SW480 (cell line): ENCODE measurements at places on chromosomes 3 and 15.

- no peak for DNase-seq
Measured at GRCh38 chr3:52007291-52007690, 11.6 kb upstream of the RPL29 start.

DNA sequence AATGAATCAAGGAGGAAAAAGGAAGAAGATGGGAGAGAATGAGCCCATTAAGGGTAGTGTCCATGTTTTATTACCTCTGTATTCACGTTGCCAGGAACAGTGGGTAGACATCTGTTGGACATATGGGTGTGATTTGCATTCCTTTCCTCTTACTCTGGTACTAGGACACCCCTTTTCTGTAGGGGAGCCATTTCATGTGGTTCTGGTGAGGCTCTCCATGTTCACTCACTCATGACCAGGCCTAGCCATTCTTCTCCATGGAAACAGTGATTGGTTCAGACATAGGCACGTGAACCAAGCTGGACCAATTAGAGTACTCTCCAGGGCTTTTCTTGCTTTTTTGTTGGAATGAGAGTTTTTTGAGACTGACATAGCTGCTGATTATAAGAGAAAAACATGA is 39.6 kb upstream of the PDCD6IP start:
- DNase-seq: peak; percentile 51

DNA sequence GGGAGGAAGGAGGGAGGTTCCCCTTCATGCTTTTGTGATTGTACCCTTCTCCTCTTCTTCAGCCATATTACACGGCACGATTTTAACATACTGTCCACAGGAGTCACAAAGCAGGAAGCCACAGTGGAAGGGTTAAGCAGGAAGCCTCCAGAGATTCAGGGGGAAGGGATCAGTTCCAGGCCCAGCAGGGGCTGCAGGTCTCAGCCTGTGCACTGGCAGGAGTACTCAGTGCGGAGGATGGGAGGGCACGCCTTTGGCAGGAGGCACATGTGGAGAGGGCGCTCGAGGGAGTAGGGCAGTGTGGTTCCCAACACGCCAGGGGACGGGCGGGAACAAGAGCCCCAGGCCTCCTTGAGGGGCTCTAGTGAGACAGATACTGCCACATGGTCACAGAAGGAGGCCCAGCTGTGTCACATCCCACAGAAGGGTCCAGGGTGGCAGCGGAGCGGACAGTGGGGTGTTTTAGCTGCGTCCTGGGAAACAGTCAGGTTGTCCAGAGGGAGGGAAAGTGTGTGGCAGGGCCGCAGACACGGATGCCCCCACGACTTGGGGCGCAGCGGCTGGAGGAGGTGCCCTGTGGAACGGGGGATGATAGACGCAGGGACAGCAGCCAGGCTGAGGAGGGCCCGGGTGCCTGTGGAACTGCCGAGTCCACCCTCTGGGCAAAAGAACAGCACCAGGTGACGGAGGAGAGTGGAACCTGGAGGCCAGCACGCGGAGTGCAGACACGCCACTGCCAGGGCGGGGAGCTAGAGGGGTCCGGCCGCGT is 77.5 kb downstream of the CHSY1 start:
- DNase-seq: no peak

DNA sequence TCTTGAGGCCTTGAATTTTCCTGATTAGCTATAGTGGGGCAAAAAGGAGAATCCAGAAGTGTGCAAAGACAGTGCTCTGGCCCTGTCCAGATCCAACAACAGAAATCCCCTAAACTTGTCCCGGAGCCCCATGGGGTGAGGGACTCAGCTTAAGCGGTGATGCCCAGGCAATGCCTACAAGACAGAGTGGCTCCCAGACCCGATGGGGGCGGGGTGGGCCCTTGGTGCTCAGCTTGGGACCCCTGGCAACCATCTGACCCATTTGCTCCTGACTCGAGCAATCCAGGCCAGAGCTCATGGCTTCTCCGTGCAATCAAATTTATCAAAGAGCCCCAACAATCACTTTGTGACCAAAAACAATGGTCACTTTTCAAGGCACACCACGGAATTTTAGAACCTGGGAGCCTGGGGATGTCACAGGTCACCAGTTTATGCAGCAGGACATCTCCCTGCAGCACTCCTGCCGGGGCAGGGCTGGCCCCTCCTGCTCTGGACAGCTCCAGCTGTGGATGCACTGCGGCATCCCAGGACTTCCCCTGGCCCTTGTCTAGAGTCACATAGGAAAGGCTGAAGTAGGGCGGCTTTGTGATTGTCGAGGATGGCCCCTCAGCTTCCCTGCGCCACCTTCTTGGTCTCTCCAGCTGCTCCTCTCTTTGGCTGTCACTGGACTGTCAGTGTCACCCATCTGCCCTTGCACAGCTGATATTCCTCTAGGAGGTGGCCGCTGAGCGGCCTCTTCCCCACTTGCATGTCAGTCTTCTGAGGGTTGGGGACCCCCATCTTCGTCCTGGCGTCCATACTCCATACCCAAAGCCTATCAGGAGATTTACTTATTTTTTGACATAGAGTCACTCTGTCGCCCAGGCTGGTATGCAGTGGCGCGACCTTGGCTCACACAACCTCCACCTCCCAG is 28.4 kb downstream of the RGMA start:
- DNase-seq: no peak

DNA sequence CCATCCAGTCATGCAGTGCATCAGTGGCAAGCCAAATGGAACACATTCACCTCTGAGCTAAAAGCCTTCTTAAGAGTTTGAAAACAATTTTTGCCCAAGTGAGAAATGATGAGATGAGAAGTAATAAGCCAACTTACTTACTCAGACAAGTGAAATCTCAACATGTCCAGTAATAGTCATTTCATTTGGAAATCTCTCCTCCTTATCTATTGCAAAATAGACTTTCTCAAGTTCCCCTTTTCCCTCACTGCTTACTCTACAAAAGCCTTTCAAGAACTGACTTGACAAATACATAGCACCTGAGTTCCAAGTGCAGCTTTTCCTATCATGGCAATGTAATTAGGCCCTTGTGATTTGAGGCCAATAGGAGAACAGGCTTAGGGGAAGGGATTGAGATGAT is 282.3 kb downstream of the SLC9A9 start:
- DNase-seq: no peak

GRCh38 chr3:188841906-188842305 is 329.9 kb upstream of the TPRG1 start:
- no peak for DNase-seq

- DNase-seq: no peak
Measured at GRCh38 chr3:169758359-169758994, 6.4 kb downstream of the TERC start.

DNA sequence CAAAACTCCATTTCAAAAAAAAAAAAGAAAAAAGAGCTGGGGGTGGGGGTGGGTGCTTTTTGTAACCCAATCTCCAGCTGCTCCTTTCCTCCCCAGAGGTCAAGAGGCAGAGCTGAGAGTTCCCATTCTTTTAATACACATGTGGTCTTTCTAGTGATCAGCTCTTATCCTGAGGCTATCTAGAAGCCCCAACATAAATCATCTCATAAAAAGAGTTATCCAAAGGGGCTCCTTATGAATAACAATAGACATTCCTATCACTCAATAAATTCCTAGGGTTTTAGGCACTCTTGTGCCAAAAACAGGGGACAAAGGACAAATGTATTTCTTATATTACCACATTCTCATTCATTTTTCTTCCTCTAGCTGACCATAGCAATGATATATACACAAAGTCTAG is 25.1 kb upstream of the GAP43 start:
- no peak for DNase-seq

DNA sequence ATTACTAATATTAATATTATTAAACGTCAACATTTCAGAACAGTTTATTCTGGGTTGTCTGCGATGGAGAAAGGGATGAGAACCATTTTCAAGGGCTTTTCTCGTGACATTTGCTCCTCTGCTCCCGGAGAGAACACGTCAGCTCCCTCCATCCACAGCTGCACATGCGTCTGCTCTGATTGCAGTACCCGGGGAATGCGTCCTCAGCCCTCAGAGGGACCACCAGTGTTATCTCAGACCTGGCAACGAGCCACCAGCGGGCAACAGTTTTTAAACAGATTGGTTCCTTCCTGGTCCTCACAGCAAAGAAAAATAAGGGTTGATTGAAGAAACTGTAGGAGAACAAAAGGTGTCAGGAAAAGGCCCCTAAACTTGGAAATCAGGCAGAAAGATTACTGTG is 202.2 kb upstream of the ADAMTS9 start:
- no peak for DNase-seq

GRCh38 chr3:98500019-98500418 is 2.5 kb downstream of the OR5K2 start:
- no peak for DNase-seq

GRCh38 chr3:112744825-112745566 is 101.7 kb downstream of the CD200R1L start:
- DNase-seq: no peak

DNA sequence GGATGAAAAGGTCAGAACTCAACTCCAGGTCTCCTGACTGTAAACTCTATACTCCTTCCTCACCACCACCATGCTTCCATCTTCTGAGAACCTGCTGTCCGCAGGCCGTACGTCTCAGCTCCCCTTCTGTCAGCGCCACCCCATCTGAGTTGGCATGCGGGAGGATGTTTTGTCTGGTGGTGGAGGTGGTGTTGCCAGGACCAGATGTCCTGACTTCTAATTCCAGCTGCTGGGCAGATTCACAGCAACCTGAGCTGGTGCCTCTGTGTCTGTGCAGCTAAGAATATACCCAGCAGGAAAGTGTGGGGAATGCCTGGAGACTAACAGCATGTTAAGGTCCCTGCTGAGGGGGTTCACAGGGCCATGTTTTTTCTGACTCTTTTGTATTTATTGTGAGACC is 23.2 kb downstream of the PLA1A start:
- DNase-seq: no peak

GRCh38 chr3:45170096-45170495 is 23.9 kb upstream of the CDCP1 start:
- DNase-seq: no peak

DNA sequence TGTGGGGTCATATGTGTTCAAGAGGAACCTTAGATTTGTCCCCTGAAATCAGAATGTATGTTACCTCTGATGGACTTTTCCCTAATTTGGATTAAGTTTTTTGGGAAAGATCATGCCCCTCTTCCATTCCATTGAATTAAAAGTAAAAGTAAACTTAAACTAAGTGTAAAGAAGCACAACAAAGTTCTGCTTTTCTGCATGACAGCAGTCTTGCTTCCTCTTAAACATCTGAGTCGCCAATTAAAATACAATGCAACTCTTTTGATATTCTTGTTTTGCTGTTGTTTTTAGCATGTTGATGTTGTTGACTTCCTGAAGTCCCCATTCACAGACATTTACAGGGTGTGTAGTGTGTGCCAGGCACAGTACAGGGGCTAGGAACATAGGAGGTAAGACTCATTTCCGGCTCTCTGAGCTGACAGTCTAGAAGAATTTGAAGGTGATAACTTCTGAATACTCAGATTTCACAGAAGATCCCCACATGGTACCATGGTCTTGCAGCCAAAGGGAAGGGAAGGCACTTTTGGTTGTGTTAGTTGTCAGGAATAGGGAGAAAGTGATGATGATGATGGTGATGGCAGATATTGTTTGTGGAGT is 45.0 kb downstream of the USP13 start:
- DNase-seq: no peak

DNA sequence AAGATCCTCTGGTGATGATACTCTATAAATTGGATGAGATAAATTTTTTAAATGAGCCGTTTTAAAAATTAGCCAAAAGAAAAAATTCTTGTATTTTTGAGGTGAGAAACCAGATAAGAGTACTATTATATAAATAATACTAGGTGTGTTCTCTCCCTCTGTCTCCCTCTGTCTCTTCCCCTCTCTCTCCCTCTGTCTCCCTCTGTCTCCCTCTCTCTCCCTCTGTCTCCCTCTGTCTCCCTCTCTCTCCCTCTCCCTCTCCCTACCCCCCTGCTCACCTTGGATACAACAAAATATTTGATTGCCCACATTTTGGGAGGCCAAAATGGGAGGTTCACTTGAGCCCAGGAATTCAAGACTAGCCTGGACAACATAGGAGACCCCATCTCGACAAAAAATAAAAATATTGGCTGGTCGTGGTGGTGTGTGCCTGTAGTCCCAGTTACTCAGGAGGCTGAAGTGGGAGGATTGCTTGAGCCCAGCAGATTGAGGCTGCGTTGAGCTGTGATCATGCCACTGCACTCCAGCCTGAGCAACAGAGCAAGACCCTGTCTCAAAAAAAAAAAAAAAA is 168.5 kb downstream of the TCF12 start:
- DNase-seq: no peak

DNA sequence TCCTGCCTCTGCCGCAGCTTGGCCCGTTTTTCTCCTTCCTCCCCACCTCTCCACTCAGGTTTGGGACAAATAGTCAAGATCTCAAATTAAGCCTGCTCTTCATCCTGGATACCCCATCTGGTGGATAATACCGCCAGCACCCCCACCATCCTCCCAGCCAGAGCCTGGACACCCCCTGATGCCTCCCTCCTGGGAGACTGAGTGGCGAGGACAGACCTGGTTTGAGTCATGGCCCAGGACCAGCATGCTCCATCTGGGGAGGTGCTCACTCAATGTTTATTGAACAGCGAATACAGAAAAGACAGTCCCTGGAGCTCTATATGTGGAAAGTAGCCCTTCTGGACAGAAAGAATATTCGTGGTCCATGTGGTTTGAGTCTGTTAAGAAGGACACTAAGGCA is 23.3 kb downstream of the CTSH start:
- DNase-seq: no peak

DNA sequence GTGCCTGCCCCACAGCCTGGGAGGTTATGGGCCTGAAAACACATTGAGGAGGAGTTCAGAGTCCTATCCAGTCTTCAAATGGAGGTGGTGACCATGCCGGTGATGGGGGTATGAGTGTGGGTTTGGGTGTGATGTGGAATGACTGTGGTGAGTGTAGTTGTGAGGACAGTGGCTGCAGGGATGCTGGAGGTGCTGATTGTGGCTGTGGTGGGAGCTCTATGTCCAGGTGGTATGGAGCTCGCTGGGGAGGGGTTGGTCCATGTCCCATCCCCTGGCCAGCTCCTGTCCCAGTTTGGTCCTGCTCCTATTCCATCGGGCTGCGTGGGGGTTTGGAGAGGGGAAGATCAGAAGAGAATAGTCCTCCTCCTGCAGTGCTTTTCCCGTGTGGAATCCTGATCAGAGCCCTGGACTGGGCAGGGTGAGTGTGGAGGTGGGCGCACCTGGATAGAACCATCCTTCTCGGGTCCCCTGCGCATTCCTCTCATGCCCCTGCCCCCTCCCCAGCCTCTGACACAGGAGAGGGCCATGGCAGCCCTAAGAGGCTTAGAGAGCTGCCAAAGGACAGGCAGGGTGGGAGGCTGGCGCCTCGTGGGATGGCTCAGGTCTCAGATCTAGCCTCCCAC is 23.0 kb upstream of the GOLGA6C start:
- no peak for DNase-seq

DNA sequence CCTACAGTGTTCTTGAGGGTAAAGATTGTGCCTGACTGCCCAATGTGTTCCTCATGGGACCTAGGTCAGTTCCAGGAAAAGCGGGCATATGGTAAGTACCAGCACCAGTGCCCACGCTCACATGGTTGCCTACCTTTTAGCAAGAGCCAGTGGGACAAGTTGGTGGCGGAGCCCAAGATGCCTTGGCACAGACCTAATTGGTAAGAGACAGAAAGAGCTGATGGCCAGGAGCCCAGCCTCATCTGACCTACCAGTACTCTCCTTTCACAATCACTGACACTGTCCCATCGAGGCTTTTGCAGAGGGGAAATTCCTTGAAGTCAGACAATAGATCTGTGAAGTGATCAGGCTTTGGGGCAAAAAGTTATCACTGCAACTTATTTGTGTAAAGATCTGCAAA is 98.4 kb upstream of the BCL6 start:
- no peak for DNase-seq

- no peak for DNase-seq
Measured at GRCh38 chr15:58590236-58590635, 158.4 kb downstream of the LIPC start.

- no peak for DNase-seq
Measured at GRCh38 chr3:176767385-176767784, 429.9 kb downstream of the TBL1XR1 start.

- no peak for DNase-seq
Measured at GRCh38 chr3:175554801-175555200, 695.7 kb downstream of the NAALADL2 start.
